DMS 273 treated with DMSO at 0.1 percent for 48 hours (cell line): ENCODE measurements at places on chromosomes 16 and 17.

GRCh38 chr17:66272811-66273585 is 29.4 kb upstream of the PRKCA start:
- no peak for DNase-seq

GRCh38 chr17:66313325-66313724 is 10.9 kb downstream of the PRKCA start:
- no peak for DNase-seq

- DNase-seq: no peak
Observed at GRCh38 chr16:67477960-67478554, 2.9 kb downstream of the ATP6V0D1 start.

DNA sequence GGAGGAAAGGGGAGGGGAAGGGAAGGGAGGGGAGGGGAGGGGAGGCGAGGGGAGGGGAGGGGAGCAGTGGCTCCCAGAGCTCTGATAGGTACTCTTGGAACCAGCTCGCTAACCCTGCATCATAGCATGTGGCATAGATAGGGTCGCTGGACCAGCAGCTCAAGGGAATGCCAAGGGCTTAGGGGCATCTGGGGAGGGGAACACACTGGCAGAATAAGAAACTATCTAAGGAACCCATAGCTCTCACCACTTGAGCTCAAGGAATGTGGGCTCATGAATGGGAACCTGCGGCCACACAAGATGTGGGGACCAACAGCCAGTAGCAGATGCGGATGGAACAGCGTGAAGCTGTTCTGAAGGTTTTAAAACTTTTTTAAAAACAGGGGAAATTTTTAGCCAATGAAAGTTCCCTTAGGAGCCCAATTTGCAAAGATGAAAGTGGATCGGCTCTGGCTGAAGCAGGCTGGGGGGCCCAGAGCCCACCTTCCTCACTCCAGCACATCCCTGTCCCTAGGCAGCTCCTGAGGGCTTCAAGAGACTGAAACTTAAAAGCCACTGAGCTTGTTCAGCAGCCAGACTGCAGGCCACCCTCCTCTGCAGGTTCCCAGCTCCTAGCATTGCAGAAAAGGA is 46.9 kb downstream of the PIMREG start:
- DNase-seq: no peak

DNA sequence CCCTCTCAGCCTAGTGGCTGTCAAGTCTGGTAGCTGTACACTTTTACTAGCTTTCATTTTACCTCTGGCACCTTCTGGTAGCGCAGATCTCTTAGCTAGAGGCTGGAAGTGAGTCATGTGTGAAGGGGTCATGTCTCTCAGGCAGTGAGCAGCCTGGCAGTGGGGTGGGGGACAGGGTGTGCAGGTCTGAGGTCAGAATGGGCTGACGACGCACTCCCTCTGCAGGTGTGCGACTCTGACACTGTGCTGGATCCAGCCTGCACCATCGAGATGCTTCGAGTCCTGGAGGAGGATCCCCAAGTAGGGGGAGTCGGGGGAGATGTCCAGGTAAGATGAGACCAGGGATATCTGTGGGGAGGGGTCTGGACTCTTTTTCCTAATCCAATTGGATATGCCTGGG is 7.8 kb downstream of the HAS3 start:
- DNase-seq: no peak

DNA sequence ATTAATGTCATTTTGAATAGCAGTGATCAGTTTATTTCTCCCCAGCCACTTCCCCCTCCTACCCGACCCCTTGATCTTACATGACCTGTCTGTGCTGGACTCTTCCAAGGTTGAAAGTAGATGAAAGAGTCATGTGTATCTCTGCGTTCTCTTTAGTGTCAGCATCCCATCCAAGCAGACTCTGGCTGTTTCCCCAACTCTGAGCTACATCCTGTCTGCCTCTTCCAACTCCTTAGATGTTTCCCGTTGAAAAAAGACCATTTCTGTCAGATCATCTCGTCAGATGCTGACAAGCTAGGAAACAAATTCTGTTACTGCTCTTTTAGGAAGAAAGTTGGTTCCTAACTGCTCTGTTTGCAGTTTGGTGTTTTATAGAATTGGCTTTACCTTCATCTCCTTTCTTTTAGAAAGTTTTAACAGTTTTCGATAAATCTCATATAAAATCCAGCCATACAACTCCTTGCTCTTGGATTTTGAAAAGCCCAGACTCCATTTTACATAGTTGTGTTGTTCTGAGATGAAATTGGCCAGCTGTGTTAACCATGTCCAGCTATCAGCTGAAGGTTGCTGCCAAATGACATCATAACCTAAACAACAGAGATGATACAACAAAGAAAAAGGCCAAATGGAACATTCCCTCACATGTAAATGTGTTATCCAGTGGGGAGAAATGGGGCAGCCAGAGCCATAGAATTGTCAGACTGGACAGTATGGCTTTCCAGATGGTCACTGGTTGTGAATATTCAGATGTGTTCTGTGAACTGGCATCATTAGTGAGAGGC is 43.5 kb downstream of the CYB561 start:
- DNase-seq: no peak

DNA sequence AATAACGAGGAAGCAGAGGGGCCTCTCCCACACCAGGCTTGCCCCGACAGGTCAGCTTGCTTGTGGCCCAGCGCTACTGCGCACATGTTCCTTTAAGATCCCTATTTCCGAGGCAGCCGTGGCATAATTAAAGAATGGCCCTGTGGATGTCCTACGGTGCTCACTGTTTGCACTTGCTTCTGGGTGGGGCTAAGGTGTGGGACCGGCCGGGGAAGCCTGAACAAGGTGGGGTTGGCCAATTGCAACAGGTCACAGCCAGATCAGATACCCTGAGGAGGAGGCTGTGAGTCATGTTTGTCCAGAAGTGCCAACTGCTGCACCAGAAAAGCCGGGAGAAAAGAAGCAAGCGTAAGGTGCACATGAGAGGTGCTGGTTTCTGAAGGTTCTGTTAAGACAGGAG is 158.5 kb upstream of the CACNG5 start:
- no peak for DNase-seq

DNA sequence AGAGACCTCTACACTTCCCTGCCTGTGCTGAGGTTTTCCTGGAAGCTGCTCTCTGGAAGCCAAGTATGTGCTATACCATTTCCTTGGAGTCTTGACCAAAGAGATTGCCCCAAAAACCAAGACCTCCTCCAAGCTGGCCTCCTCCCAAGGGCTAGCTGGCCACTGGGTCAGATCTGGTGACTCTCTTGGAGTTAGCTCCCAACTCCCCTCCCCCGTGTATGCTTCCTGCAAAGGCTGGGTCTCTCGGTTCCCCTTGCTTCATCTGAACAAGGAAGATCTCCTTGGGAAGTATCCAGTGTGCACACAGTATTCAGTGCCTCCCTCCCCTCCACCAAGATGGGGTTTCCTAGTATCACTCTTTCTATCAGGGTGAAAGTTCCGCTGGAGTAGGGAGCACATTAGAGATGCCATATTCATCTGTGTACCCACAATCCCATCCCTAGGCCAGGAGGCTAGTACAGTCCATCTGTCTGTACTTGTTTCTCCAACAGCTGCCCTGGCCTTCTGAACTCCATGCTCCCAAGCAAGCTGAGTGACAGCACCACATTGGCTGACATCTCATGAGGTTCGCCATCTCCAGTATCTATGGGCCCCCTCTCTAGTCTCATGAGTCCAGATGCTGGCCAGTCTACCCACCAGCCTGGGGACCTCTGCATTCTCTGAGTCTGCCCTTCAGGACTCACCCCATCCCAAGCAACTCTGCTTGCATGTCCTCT is 3.2 kb downstream of the GAS7 start:
- no peak for DNase-seq

DNA sequence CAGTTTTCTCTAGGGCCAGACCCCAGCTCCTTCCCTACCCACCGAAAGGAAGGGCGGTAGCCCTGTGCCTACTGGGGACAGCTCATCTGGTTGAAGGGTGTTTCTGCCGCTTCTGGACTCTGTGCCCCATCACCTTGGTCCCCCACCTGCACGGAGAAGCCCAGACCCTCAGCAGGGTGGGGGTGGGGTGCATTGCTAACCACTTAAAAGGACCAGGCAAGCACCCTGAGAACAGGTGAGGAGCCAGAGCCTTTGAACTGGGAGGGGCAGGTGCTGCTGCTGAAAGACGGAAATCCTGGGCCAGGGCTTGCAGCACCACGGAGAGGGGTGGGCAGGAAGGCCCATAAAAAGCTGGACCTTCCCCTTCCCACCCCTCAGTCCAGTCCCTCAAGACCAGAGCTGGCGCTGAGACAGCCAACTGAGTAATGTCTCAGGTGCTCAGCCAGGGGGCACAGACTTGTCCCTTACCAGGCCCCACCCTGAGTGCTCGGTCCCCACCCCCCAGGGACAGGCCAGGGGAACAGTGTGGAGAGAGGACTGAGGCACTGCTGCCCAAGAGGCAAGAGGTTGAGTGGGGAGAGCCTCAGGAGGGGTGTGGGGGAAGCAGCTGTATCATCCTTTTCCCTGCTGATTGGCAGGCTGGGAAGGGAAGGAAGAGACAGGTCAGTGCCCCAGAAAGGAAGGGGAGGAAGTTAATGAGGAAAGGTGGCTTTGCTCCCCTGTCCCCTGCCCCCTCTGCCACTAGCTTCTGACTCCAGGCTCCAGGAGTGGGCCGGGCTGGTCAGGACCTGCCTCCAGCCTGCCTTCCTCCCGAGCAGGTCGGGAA is 10.9 kb upstream of the SP2 start:
- no peak for DNase-seq

- DNase-seq: peak; percentile 83
Observed at GRCh38 chr17:82518826-82519810, at the start of gene FOXK2. Gene FOXK2, plus strand, starts transcription at chr17:82519732. Its CDS starts 157 bp downstream, at chr17:82519889.

GRCh38 chr16:57509231-57509923 is 23.1 kb upstream of the DOK4 start:
- no peak for DNase-seq

- no peak for DNase-seq
Observed at GRCh38 chr16:10571354-10571753, 9.0 kb downstream of the EMP2 start.

GRCh38 chr16:6835941-6836340 is 496.7 kb upstream of the RBFOX1 start:
- no peak for DNase-seq

- DNase-seq: no peak
Observed at GRCh38 chr17:18993905-18994526, 10.5 kb downstream of the FAM83G start.

GRCh38 chr17:38852771-38853291 is 690 bp downstream of the RPL23 start:
- no peak for DNase-seq

GRCh38 chr16:73212431-73212830 is 164.5 kb upstream of the ZFHX3 start:
- DNase-seq: no peak

- DNase-seq: no peak
Observed at GRCh38 chr16:75022567-75022966, 23.7 kb downstream of the ZNRF1 start.
